Activated CD4-positive, CD25-positive, alpha-beta regulatory T cell (primary cell): ENCODE measurements at places on chromosomes 2 and 18.

GRCh38 chr2:27255660-27256059 is 7.2 kb downstream of the SLC30A3 start:
- no peak for DNase-seq

DNA sequence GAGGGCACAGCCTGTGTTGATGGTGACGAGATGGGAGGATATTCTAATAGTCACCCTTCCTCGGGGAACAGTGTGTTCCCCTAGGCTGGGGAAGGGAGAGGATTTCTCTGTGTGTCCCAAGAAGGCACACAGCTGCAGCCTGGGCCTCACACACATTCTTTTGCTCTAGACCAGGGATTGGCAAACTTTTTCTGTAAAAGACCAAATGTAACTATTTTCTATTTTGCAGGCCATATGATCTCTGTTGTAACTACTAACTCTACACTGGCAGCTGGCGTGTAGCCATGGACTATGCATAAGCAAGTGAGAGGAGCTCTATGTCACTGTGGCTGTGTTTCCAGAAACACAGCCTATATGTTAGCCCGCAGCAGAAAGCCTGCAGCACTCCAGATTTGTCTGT is 65.8 kb downstream of the ARHGAP28 start:
- DNase-seq, result no peak

DNA sequence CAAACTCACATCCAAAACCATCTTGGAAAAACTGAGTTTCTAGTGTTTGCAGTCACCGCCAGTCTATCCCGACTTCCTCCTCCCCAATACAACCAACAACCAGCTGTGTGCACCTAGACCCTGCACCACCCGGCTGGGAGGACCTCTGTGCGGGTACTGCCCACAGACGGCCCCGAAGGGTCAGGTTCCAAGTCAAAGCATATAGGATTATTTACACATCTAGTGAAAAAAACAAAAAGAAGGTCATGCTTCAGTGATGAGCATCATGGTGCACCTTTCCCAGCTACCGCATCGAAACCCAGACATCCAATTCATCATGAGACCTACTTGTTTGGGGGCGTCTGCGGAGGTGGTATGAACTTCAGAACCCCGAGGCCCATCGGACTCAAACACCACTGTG is 124.8 kb downstream of the ZNF516 start:
- no peak for DNase-seq

DNA sequence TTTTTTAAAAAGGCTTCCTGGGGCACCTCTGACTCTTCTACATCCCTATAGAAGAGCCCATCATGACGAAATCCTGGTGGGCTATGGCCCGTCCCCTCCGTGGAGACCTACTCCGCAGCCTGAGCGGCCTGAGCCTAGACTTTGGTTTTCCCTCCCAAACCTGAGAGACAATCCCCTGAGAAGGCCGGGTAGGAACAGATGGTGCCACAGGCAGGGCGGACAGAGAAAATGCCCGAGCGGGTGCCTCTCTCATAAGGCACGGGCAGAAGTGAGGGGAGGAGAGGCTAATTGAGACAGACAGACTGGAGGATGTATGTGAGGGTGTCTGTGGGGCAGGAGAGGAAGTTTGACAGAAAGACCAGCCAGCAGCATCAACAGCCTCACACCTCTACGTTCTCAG is 20.2 kb upstream of the SFXN5 start:
- no peak for DNase-seq

DNA sequence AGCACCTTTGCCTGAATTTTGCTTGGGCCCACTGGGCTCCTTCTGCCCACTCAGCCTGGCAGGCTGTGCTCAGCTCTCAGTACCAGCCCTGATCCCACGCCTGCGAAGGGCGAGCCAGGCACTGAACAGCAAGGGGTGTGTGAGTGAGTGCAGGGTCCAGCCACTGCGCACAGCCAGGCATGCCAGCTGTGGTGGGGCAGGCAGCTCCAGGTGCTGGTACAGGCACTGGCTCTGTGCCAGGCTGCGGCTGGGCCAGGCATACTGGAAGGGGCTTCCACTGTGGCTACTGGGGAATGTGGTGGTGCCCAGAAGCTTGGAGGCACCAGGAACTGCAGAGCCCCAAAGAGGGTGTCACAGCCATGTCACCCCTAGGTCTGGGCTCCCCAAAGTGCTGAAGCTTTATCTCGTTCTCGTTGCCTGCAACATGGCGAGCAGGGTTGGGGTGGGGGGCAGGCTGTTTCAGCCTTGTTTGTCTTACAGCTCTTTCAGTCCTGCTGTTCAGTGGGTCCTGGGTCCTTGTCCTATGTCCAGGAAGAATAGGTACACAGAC is 8.8 kb downstream of the DYSF start:
- no peak for DNase-seq

DNA sequence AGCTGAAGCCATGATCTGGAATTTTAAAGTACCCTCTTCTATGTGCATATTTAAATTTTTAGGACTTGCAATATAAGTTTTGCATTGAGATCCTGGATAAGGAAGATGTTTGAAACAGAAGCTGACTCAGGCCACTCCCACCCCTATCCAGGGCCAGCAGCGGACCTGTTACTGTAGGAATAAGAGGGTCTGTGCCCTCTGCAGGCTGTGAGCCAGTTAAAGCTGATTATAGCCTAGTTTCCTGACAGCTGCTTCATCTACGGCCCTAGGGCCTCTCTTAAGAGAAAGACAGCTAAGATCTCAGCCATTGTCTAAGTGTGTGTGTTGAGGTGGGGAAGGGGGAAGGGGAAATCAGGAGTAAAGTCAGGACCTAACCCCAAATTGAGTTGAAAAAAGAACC is 234.0 kb downstream of the HAUS1 start:
- no peak for DNase-seq

DNA sequence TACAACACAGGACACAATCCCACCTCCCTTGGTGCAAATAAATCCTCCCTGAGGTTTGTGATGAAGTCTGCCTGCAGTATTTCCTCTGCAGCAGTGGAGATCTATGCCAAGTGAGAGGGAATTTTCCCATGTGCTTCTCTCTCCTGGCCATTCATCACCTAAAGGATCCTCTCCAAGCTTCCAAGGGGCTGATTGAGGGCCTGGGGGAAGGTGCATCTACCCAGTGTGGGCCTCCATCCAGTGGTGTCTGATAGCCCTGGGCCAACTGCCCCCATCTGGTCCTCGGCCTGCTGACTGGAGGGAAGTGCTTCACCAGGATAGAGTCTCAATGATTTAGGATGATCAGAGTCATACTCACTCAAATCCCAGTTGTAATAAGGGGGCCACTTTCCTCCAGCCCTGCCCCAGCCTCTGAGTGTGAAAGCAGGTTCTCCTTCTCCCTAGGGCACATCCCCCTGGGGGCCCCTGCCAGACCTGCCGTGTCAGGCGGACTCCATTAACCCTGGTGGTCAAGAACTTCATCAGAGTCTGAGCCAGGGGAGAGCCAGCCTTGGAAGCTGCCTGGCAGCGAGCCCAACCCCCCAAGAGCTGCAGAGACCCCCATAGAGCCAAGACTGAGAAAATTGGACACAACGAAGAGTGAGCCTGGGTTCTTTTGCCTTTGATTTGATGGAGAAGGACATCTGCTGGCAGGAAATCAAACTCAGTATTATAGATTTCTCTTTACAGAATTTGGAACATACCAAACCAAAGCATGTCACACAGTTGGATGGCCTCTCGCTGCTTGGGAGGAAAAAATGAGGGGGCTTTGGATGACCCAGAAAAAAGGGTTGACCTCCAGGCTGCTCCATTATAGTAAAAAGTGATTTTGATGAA is 509.6 kb downstream of the CMPK2 start:
- DNase-seq, result no peak

DNA sequence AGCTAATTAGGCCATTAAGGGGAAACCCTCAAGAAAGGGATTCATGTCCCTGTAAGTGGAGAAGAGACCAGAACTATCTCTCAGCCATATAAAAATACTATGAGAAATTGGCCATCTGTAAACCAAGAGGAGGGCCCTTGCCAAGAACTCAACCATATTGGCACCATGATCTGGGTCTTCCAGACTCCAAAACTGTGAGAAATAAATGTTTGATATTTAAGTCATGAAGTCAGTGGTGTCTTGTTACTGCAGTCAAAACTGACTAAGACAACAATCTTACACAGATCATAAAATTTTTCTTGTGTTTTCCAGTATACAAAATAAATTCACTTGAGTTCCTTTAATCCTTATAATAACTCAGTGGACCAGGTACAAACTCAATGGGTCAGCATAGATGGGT is 589.8 kb upstream of the CDH2 start:
- no peak for DNase-seq

DNA sequence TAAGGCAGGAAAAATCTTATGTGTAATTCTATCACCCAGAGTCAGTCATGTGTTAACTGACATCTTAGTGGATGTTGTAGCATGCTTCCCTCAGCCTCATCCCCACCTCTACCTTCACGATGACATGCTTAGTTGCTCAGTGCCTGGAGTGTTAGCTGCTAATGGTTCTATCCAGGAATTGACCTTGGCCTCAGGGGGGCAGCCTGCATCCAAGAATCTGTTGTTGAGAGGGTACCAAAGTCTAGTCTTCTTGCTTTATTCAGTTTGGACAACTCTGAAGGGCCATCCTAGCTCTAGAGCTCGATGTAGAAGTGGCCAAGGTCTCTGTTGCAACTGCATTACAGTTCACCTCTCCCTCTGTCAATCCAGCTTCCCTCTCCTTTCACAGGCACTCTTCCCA is 61.2 kb downstream of the ACYP2 start:
- no peak for DNase-seq

GRCh38 chr2:214029190-214029589 is 381.7 kb upstream of the VWC2L start:
- no peak for DNase-seq

DNA sequence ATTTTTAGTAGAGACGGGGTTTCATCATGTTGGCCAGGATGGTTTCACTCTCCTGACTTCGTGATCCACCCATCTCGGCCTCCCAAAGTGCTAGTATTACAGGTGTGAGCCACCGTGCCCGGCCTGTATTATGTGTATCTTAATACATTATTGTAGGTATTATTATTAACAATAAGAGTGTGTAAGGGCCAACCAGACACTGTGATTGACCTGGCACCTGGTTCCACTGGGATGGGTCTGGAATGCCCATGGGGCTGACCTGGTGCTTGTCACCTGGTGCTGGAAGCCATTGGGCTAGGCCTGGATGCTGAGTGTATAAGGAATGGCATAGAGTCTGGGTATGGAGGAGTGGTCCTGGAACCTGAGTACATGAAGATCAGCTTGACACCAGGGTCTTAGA is 906.9 kb upstream of the TMEFF2 start:
- no peak for DNase-seq

- no peak for DNase-seq
These were observed 10.1 kb downstream of the BAZ2B start for GRCh38 chr2:159606287-159606686.

DNA sequence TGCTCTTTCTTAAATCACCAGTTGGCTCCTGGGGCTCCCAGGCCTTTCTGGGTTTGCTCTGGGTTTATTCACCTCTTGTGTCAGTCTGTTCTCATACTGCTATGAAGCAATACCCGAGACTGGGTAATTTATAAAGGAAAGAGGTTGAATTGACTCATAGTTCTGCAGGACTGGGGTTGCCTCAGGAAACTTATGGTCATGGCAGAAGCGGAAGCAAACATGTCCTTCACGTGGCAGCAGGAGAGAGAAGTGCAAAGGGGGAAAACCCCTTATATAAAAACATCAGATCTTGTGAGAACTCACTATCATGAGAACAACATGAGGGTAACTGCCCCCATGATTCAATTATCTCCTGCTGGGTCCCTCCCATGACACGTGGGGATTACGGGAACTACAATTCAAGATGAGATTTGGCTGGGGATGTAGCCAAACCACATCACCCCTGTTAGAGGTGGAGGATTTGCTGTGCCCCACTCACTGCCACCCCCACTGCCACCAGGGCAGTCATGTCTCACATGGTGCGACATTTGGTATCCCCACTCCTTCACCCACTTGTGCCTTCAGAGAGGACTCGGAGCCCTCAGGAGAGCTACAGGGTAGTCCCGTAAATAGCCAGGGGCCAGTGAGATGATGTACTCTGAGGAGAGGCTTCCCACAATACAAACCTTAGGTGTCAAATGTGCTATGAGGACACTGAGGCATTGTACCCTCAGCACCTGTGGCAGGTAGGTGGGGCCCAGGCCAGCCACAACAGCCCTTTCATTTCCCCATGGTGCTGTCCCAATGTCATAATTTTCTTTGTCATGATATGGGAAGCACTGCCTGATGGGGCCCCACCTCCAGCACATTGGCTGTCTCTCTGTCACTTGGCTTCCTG is 35.7 kb downstream of the CDC42EP3 start:
- peak; percentile 36 for DNase-seq

DNA sequence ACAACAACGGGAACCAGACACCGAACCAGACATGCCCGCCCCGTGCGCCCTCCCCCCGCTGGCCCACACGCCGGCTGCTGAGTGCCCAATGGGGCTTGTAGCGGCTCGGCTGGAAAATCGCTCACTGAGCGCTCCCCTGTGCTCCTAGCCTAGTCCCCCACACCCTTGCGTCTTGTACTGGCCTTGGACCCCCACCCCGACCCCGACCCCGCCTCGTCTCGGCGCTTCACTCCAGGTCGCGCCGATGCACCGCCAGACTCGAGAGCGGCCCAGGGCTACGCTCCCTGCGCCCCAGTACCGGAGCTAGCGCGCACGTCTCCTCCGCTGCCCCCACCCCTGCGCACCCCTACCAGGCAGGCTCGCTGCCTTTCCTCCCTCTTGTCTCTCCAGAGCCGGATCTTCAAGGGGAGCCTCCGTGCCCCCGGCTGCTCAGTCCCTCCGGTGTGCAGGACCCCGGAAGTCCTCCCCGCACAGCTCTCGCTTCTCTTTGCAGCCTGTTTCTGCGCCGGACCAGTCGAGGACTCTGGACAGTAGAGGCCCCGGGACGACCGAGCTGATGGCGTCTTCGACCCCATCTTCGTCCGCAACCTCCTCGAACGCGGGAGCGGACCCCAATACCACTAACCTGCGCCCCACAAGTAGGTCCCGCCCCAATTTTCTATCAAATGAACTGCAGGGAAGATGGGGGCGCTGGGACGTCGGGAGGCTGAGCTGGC is 1.5 kb downstream of the GAD1 start:
- no peak for DNase-seq

- DNase-seq, result no peak
These were observed 36.5 kb upstream of the CYTIP start for GRCh38 chr2:157480182-157480961.

DNA sequence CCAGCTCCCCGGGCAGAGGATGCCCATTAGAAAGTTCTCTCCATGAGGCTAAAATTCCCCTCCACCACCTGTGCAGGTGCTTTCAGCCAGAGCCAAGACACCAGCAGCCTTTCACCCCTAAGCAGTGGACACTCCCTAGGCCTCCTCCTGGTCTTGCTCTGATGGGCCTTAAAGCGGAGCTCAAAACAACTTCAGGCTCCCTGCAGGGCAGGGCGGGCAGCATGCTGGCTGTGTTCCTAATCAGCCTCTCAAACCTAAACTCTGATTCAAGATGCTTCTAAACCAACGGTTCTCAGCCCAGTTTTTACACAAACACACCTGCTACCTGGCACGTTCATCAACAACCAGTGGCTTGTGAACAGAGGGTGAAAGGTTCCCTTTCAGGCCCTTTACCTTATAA is 254.4 kb downstream of the TWIST2 start:
- DNase-seq, result no peak

- no peak for DNase-seq
These were observed 91.0 kb downstream of the TMEM247 start for GRCh38 chr2:46570396-46570795.
